ENCODE measurements at places on chromosomes 6 and 20.

- no peak for DNase-seq
Measured at GRCh38 chr20:11108102-11108810, 434.5 kb upstream of the JAG1 start.

DNA sequence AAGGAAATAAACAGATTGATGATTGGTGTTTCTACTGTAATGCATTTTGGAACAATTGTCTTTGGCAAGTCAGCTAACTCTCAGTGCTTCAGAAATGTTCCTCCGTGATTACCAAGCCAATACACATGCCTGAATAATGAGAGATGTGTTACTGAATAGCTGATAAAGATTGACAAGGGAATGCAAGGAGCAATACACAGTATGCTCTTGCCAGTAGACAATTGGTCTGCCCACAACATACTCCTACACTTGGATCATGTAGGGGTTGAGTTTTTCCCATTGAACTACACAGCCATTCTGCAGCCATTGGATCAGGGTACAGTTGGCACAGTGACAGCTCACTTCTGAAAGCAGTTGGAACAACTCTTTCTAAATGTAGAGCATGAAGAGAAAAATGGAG, 5.6 kb upstream of the GJB7 start:
- DNase-seq = no peak

- no peak for DNase-seq
Measured at GRCh38 chr20:4043796-4044195, 28.4 kb upstream of the RNF24 start.

GRCh38 chr6:128713461-128713860, 169.5 kb upstream of the LAMA2 start:
- no peak for DNase-seq

- DNase-seq = no peak
Measured at GRCh38 chr20:54456423-54456822, 19.0 kb upstream of the DOK5 start.

- no peak for DNase-seq
Measured at GRCh38 chr6:2429460-2429859, 184.1 kb upstream of the GMDS start.

DNA sequence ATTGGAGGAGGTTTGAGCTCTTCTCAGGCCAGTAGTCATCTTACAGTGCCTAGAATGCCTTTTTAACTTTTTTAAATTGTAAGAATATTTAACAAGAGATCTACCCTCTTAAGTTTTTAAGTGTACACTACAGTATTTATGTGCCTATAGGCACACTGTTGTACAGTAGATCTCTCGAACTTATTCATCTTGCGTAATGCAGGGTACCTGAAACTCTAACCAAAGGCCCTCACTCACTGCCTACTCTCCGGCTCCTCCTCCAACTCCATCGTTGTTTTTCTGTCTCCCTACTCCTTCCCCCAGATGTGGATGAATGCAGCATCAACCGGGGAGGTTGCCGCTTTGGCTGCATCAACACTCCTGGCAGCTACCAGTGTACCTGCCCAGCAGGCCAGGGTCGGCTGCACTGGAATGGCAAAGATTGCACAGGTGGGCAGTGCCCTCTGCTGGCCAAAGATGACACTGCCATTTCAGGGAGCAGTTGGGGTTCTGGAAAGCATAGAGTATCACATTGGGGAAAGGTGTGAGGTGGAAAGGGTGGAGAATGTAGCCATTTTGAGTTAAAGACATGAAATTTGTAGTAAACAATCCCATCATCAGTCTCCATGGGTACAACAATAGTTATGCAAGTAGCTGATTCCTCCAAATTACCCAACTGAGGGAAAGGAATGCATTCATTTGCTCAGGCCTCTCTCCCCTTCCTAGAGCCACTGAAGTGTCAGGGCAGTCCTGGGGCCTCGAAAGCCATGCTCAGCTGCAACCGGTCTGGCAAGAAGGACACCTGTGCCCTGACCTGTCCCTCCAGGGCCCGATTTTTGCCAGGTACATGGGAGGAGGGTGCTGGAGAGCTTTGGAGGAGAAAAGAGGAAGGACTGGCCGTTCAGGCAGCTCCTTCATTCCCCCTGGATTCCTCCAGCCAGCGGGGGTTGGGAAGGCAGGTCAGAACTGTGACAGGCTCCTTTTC, 18.4 kb upstream of the ZNF76 start:
- DNase-seq = no peak

GRCh38 chr6:8123236-8123635, 20.9 kb upstream of the EEF1E1 start:
- DNase-seq = no peak

DNA sequence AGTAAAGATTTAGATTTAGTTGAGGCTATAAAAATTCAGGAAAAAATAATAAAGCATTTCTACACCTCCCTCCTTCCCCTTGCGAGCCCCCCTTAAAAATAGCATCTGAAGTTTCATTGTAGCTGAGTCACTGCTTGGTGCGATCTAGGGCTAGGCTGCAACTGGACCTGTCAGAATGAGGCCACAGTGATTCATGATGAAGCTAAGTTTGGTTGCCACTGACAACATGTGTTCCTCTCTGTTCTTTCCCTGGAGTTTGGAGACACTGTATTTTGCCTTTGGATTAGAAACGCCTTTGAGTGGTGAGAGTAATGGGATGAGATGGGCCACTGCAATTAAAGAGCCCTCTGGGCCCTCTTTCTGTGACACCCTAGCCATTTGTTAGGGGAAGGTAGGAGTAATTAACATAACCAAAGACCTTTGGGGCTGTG, 334.1 kb downstream of the NRN1 start:
- DNase-seq = no peak
